Dermis blood vessel endothelial cell (primary cell): ENCODE measurements at places on chromosomes 16 and 17. TPM values are rescaled to one million over a fixed set of nuclear protein-coding genes. Genes with fewer than 3 reads are reported as not detected.
A peak's percentile ranks its signal among the peaks of the same experiment; 100 is the strongest.

The CDH8 gene
- total RNA-seq: not detected in 2 replicates

DNA sequence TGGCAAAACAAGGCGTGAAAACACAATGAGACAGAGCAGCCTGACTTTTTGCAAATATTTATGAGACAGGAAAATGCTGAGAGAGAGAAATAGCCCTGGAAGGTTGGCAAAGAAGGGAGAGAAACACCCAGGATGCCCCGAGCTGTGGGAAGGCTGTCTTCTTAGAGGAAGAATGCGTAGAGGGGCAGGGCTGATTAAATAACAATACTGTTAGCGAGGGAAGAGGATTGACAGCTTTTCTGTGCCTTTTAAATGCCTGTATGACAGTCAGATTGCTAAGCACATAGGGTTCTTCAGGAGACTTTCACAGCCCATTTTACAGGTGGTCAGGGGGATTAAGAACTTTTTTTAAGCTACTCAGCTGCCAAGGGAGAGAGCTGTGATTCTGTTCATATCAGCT, 219.2 kb downstream of the SHISA9 start:
- DNase-seq: no peak

- DNase-seq: peak; percentile 90
Observed at GRCh38 chr16:2968738-2969544, at the start of gene PAQR4. TSS of gene PAQR4 (plus strand) at chr16:2969348. CDS start at chr16:2969675, 327 bp downstream.

DNA sequence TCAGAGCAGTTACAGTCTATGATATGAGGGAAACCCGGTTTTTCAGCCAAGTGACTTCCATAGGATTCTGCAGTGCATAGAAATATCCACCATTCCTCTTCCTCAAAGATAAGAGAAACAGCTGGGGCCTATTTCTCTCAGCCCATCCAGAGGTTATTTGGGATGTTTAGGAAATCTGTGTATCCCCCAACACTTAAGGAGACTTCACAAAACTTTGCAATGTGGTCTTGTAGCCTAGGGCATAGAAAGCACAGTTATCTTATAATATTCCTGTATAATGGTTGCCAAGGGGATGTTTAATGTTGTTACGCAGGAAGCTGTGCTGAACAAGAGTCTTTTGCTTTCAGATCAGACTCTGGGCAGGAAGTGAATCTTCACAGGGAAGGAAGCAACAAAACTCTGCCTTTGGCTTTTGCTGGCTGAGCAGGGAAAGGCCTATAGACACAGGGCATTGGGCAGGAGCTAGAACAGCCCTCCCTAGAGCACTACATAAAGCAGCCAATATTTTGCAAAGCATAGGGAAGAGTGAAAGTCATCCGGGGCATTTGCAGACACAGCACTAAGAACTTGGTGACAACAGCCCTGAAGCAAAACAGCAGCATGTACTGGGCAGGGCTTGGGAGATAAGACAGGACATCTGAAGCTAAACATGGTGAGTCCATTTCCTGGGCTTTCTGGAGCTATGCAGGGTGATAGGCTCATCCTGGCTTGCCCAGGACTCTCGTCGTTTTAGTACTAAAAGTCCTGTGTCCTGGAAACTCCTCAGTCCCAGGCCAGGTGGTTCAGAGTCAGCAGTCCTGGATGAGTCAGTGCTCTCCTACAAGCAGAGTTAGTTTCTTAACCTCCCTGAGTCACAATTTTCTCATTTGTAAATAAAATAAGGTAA, 18.7 kb upstream of the BEAN1 start:
- peak; percentile 92 for DNase-seq

DNA sequence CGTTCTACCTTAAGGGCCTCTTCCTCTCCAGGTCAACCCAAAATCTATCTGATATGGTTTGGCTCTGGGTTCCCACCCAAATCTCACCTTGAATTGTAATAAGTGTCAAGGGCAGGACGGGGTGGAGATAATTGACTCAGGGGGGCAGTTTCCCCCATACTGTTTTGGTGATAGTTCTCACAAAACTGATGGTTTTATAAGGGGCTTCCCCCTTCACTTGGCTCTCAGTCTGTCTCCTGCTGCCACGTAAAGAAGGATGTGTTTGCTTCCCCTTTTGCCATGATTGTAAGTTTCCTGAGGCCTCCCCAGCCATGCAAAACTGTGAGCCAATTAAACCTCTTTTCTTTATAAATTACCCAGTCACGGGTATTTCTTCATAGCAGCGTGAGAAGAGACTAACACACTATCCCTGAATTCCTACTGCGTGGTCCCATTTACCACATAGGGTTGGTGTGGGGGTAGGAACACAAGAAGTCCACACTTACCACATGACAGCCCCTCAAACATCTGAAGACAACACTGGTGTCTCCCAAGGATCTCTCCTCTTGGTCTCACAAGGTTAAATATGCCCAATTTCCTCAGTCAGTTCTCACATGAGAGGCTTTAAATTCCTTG, 8.2 kb downstream of the COTL1 start:
- no peak for DNase-seq

- no peak for DNase-seq
Observed at GRCh38 chr16:54944002-54944401, 13.3 kb downstream of the IRX5 start.
